ENCODE measurements at places on chromosomes 1 and 21.

GRCh38 chr1:56921479-56921878, 44.3 kb downstream of the C8B start:
- no peak for DNase-seq

DNA sequence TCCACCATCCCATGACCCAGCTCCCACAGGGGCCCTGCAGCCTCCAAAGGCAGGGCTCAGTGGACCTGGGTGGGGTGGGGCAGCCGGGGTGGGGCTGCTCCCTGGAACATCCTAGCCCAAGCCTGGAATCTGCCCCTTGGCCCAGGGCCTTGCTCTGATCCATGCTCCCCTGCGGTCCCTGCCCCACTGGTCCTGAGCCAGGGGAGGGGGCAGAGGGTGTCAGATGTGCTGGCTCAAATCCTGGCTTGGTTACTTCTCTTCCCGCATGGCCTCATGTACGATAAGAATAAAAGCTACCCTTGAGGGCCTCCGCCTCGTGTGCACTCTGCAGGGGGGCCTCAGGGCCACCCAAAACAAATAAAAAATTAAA, 819 bp downstream of the SLC25A34 start:
- DNase-seq: no peak

DNA sequence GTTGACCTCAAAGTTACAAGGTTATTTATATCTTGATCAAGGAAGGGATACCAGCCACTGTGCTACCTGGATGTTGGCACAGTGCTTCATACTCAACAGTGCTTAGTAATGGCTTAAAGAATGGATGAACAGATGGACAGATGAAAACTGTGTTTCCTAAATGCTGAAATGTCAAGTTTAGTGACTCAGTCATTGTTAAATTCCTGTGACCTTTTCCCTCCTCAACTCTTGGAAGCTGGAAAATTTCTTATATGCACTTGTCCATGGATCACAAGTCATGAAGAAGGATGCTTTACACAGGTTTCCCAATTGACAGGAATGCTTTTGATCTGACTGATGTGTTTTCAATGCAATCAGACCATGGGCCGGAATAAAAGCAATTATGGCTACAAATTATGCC, 39.6 kb upstream of the SLC19A2 start:
- DNase-seq: no peak

DNA sequence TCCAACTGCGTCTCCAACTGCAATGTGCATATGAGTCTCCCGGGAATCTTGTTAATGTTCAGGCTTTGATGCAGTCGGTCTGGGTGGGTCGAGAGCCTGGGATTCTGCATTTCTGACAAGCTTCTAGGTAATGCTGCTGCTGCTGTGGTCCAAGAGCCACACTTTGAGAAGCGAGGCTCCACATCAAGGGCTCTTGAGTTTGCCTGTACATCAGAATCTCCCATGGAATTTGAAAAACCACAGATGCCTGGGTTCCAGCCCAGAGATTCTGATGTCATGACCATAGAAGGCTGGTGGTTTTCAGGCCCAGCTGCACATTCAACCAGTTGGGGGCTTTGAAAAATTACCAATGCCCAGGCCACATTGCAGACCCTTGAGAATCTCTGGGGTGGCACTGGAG, 93.9 kb upstream of the TARDBP start:
- DNase-seq: no peak

DNA sequence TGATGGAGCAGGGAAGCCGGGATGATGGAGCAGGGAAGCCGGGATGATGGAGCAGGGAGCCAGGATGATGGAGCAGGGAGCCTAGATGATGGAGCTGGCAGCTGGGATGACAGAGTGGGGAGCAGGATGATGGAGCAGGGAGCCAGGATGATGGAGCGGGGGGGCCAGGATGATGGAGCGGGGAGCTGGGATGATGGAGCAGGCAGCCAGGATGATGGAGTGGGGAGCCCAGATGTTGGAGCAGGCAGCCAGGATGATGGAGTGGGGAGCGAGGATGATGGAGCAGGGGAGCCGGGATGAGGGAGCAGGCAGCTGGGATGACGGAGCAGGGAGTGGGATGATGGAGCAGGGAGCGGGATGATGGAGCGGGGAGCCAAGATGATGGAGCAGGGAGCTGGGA, 16.0 kb downstream of the GALNT2 start:
- no peak for DNase-seq

- DNase-seq: no peak
These were observed 13.4 kb downstream of the PLEKHO1 start for GRCh38 chr1:150162862-150163706.

- no peak for DNase-seq
These were observed 40.4 kb upstream of the TMEM61 start for GRCh38 chr1:54940042-54940441.

- DNase-seq: no peak
These were observed 575 bp downstream of the RRAGC start for GRCh38 chr1:38858833-38859560.

- DNase-seq: no peak
These were observed 18.1 kb downstream of the SIPA1L2 start for GRCh38 chr1:232611834-232612233.

GRCh38 chr1:90175490-90176167, 180.7 kb downstream of the ZNF326 start:
- DNase-seq: no peak

- DNase-seq: peak; percentile 64
These were observed 16.0 kb upstream of the PIGV start for GRCh38 chr1:26771643-26772321.

- DNase-seq: no peak
These were observed 26.3 kb downstream of the SLC37A1 start for GRCh38 chr21:42539931-42540343.

GRCh38 chr1:74412244-74412643, 100.2 kb downstream of the LRRC53 start:
- DNase-seq: no peak

Measured in Panc1 (cell line).